A549 treated with Mapracorat at 1 μM for 4 hours (cell line): ENCODE measurements at places on chromosomes 6 and 20. TPM values are rescaled to one million over a fixed set of nuclear protein-coding genes. Genes with fewer than 3 reads are reported as not detected.

MAS1 gene
- total RNA-seq: 0.01 TPM in 1 of 5 replicates, not detected in the others

LY86 gene
- not detected in 5 replicates for total RNA-seq

RAD21L1 gene
- not detected in 5 replicates for total RNA-seq

FAM83C gene
- total RNA-seq: 0.05 to 0.12 TPM (median 0.07 TPM) in 5 replicates

PTPN1 gene
- total RNA-seq: 49.4 to 57.0 TPM (median 54.3 TPM) in 5 replicates

BHLHE23 gene
- total RNA-seq: not detected in 5 replicates

ZNF184 gene
- total RNA-seq: 2.1 to 3.5 TPM (median 2.8 TPM) in 5 replicates

PHACTR2 gene
- 3.4 to 4.2 TPM (median 3.6 TPM) in 5 replicates for total RNA-seq

TCF21 gene
- 0.04 to 0.09 TPM (median 0.05 TPM) in 4 of 5 replicates, not detected in the other for total RNA-seq

INSM1 gene
- total RNA-seq: not detected in 5 replicates

BFSP1 gene
- 3.7 to 5.1 TPM (median 4.1 TPM) in 5 replicates for total RNA-seq
